ENCODE measurements at places on chromosomes 5 and 9. TPM values are rescaled to one million over a fixed set of nuclear protein-coding genes. Genes with fewer than 3 reads are reported as not detected.

Gene PKD2L2
- total RNA-seq, result 0.21 TPM

GRCh38 chr9:135551456-135551855 is 5.5 kb downstream of the OBP2A start:
- H3K36me3 ChIP-seq, result no peaks in the 10 kb centered on the region
- peaks cover 9% of the 10 kb centered on the region for H3K4me1 ChIP-seq
- no peak for DNase-seq
- H3K27me3 ChIP-seq, result no peaks in the 10 kb centered on the region
- H3K4me3 ChIP-seq, result no peak overlapping the region
- H3K27ac ChIP-seq, result no peak overlapping the region

DNA sequence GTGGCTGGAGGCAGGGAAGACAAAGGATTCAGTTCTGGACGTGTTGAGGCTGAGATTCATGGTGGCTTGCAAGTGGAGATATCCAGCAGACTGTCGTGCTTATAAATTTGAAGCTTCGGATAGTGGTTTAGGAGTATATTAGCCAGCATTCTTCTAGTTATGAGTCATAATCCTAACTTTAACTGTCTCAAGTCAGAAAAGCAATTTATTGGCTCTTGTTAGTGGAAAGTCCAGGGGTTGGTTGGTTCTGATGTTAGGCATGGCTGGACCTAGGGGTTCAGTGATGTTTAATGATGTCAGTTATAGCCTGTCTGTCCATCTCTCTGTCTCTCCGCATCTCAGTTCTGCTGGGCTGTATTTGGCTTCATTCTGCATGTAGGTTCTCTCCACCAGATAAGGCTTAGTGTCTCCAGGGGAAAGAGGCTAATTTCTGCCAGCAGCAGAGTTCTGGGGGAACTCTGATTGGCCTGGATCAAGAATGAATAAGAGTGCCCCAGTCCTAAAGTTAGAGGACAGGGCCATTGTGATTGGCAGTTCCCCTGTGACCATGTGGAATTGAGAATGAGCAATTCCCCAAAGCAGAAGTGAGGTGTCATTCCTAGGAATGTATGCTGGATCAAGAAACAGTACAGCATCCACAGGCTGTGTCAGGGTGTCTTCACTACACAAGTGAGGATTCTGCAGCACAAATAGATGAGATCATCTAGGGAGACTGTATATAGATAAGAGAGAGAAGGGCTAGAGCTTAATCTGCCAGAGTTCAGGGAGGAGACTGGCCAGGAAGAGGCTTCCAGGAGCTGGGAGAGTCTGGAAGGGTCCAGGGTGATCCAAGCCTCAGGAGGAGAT is 72.9 kb upstream of the SHB start:
- H3K4me1 ChIP-seq, result peaks cover 5% of the 10 kb centered on the region
- H3K27me3 ChIP-seq, result peaks cover 35% of the 10 kb centered on the region
- no peaks in the 10 kb centered on the region for H3K36me3 ChIP-seq
- no peak overlapping the region for H3K27ac ChIP-seq

DNA sequence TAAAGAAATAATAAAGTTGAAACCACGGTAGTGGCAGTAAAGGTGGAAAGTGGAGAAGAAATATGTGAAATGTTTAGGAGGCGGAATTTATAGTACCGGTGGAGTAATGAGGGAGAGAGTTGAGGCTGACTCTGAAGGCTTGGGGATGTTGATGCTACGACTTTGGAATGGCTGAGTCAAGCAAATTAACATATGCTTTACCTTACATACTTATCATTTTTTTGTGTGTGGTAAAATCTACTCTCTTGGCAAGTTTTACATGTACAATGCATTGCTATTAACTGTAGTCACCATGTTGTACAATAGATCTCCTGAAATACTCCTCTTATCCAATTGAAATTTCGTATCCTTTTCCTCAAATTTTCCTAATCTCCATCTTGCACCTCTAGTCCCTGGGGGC is 179.0 kb downstream of the TAF11L14 start:
- no peak overlapping the region for H3K4me3 ChIP-seq
- no peaks in the 10 kb centered on the region for H3K4me1 ChIP-seq
- H3K36me3 ChIP-seq, result no peaks in the 10 kb centered on the region
- H3K27me3 ChIP-seq, result no peaks in the 10 kb centered on the region
- no peak overlapping the region for H3K27ac ChIP-seq

DNA sequence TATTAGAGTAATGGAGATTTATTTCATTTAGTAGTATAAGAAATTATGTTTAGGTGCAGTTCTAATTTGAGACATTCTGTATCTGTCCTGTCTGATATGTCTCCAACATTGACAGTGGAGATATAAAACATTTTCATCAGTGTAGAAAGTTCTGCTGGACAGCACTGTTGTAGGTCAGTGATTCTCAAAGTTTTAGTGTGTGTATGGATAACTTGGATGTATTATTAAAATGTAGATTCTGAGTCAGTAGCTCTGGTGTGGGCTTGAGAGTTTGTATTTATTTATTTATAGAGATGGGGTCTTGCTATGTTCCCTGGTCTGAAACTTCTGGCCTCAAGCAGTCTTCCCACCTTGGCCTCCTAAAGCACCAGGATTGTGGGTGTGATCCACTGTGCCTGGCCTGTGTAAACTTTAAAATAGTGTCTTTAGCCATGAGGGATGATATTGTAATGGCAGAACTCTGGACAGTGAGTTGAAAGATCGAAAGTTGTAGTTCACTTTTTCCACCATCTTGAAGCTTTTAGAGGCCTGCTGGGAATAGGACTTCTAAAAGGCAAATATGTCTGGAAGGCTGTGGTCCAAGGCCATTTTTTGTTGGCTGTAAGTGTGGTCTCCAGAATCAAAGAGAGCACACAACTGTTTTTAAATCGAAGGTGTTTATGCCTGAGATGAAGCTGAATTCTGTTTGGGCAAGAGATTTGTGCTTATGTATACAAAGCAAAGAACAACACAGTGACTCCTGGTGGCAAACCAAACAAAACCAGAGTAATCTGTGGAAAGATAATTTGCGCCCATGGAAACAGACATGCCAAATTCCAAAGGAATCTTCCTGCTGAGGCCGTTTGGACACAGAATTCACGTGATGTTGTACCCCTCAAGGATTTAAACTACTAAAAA is 12.4 kb downstream of the UBAP1 start:
- no peaks in the 10 kb centered on the region for H3K36me3 ChIP-seq
- peak overlapping the region; percentile 91 for H3K27ac ChIP-seq
- no peaks in the 10 kb centered on the region for H3K27me3 ChIP-seq
- H3K4me3 ChIP-seq, result no peak overlapping the region
- DNase-seq, result no peak
- peaks cover 6% of the 10 kb centered on the region for H3K4me1 ChIP-seq
